ENCODE measurements at places on chromosomes 1 and 21. TPM values are rescaled to one million over a fixed set of nuclear protein-coding genes. Genes with fewer than 3 reads are reported as not detected.

- no peak for DNase-seq
These were observed 1297.6 kb downstream of the BRINP3 start for GRCh38 chr1:189180057-189180456.

- DNase-seq: peak; percentile 85
These were observed 3.1 kb downstream of the C1orf216 start for GRCh38 chr1:35715568-35716002.

GRCh38 chr1:200150721-200151120 is 123.2 kb downstream of the NR5A2 start:
- no peak for DNase-seq

GRCh38 chr1:178411756-178412399 is 84.9 kb downstream of the CLEC20A start:
- no peak for DNase-seq

TNFRSF8 gene
- 0.92 TPM for total RNA-seq

SLC35E2B gene
- 20.3 TPM for total RNA-seq

TNNI3K gene
- total RNA-seq: 83.9 TPM

LCE3E gene
- total RNA-seq: not detected

- DNase-seq: no peak
These were observed 15.7 kb downstream of the HYI start for GRCh38 chr1:43438006-43438405.

DNA sequence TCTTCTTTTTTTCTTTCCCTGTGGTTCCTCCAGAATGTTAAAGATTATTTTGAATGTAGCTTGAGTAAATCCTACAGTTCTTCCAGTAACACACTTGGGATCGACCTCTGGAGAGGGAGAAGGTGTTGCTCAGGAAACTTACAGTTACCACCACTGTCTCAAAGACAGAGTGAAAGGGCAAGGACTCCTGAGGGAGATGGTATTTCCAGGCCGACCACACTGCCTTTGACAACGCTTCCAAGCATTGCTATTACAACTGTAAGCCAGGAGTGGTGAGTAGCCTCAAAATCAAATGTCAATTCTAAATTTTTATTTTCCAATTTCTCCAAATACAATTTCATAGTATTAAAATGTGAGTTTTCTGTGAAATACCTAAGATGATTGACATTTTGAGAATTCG is 125.9 kb downstream of the PDE4B start:
- no peak for DNase-seq

GRCh38 chr1:67659229-67659628 is 25.8 kb upstream of the GADD45A start:
- DNase-seq: no peak

IQCC gene
- total RNA-seq: 0.81 TPM

- DNase-seq: no peak
These were observed 33.6 kb upstream of the FMN2 start for GRCh38 chr1:240058049-240058448.

GRCh38 chr1:58497499-58497898 is 49.0 kb downstream of the OMA1 start:
- DNase-seq: no peak

HSD3B2 gene
- not detected for total RNA-seq

DNA sequence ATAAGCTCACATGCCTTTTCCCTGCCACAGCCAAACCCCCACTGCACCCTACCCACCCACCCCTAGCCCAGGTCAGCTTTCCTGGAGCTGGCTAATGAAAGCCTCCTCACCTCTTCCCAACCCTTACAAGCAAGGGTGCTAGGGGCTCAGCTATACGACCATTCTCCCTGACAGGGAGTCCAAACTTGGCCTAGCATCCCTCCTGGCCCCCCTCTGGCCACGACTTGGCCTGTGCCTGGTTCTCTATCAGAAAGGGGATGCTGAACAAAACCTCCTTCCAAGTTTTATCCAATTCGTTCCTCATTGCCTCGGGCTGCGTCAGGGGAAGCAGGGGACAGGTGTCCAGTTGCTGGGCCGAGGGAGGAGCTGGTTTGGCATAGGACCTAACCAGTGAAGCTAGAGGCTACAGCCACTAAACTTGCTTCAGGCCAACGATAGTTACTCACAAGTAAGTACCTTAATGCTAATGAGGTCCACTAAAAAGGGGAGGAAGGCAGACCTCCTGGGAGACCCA is 8.6 kb downstream of the TMEM81 start:
- no peak for DNase-seq

GRCh38 chr1:182841368-182841988 is 2.3 kb downstream of the DHX9 start:
- DNase-seq: no peak

DNA sequence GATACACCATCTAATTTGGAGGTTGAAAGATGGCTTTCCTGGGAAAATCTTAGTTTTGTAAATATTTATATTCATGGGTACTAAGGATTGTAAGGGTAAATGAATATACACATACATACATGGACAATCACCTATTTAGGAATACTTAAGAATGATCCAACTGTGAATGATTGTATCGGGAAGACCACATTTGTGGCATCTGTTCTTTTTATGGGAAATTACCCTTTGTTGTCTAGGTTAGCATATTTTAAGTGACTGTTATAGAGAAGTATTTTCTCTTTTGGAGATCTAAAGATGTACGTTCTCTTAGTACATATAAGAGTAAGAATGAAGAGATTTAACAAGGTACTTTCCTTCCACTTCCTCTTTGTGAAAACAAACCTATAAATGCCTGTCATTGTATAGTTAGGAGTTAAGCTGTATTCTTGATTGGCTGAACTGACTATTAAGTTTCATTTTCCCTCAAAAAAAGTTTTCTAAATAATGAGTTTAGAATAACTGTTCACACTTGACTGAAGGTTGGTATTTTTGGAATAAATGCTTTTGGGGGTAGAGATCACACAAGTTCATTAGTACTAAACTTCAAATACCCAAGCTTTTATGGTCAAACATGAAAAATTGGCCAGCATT is 26.7 kb downstream of the SNX7 start:
- no peak for DNase-seq

CCDC17 gene
- total RNA-seq: 1.2 TPM

DNA sequence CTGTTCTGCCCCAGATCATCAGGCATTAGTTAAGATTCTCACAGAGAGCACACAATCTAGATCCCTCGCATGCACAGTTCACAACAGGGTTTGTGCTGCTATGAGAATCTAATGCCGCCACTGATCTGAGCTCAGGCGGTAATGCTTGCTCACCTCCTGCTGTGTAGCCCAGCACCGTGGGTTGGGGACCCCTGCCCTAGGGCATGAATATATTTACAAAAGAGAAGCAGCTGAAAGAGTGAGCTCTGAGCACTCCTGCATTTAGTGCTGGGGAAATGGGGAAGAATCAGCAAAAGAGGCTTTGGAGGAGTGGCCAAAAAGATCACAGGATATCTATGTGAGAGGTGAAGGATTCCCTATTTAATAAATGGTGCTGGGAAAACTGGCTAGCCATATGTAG is 5.6 kb downstream of the CFAP57 start:
- DNase-seq: no peak

DNA sequence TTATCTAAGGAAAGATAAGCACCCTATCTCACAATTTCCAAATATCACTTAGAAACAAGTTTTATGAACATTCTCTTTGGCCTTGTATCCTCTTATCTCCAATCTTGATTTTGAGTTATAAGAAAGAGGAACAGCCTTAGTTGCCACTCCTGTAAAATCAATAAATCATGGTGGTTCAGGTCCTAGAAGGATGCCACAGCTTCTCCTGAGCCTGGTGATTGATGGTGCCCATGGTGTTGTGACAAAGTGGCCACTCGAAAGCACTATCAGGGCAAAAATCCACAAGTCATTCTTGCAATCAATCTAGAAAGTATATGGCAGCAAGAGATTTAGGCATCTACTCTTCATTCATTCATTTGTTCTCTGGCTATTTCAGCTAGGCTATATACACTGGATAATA is 27.8 kb downstream of the GBP6 start:
- no peak for DNase-seq
